NAMALWA (cell line): ENCODE measurements at places on chromosomes 11 and 22.
A peak's percentile ranks its signal among the peaks of the same experiment; 100 is the strongest.

DNA sequence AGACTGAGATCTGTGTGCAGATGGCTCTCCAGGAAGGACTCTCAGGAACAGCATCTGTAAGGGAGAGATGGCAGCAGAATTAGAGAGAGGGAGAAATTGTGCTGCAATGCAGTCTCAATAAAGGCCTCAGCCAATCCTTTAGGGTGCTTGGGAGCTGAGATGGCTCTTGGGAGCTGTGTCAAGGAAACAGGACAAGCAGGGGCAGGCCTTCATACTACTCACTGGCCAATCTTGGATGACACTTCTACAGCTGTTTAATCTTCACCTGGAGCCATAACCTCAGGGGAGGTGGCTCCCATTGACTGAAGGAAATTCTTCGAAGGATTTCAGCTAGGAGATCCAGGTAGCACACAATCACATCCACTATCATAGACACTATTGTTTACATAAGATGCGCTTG lies 10.0 kb downstream of the OR5B21 start:
- DNase-seq: no peak

- no peak for DNase-seq
Observed at GRCh38 chr11:128465946-128466705, 121.2 kb downstream of the ETS1 start.

GRCh38 chr11:58845386-58845785 lies 882 bp upstream of the GLYATL2 start:
- no peak for DNase-seq

DNA sequence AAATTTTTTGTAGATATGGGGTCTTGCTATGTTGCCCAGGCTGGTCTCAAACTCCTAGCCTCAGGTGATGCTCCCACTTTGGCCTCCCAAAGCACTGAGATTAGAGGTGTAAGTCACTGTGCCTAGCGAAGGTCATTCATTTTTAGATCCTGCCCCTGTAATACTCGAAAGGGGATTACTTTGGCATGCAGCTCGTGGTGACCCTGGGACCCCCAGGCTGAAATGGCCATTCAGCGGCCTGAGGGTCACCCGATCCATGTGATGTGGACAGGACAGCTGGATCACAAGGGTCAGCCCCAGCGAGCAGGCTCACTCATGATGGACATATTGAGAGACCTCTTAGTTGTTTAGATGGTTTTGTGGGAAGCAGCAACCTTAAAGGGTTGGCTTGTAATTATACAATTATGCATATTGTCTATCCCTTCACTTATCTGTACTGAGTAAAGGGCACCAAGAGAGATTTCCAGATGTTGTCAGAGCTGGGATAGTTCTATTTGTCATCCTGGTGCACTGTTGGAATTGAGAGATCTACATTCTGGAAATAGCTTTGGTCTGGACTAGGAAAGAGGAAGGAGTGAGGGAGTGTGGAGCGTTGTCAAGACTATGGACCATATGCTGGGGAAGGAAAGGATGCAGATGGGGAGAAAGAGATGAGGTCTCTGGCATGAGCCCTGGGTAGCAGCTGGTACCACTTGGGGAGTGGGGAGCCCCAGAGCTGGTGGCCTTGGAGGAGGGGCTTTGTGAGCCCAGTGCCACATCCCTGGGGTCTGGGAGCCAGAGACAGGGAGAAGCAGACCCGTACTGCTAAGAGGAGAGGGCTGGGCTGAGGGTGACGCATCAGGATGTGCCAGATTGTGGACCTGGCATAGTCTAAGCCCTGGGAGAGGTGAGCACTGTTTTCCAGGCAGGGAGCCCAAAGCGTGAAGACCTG lies 15.5 kb downstream of the RHBDD3 start:
- DNase-seq: no peak

DNA sequence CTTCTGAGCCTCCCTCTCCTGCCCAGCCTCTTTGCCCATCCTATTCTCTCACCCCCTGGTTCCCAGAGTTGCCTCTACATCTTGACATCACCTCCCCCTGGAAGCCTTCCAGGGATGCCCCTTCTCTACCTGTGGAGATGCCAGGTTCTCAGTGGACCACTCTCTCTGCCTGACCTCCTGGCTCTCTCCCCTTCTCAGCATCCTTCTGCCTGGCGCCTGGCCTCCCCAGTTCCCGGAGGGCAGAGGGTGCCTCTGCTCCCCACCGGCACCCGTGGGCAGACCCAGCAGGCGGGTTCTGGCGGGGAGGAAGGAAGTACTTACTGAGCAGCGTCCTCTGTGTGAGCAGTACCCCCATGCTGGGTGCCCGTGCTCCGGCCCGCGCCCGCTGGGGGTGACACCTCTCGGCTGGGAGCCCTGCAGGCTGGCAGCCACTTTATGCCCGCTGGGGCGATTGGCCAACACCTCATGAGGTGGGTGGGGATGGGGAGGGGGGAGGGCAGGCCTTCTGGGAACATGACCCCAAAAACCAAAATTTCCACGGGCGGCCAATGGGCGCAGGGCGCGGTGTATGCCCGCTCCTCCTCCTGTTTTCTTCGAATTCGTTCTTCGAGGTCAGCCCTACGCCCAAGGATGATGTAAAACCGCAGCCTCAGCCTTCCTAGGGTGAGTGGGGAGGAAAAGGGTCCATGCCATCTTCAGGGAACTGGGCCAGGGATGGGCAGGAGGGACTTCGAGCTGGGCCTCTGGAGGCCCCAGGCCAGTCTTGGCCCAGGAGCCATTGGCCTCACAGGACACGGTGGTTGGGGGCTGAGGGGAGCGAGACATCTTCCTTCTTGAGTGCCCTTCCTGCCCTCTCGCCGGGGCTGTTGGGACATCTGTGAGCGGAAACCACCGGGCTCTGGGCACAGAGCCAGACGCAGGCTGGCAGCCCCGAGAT lies at the start of gene OSM:
OSM (minus strand) TSS at position 407 of the 937 bp plus-strand sequence; CDS start at position 355, 52 bp downstream.
- peak; percentile 62 for DNase-seq

GRCh38 chr11:77171885-77172665 lies 44.0 kb downstream of the MYO7A start:
- no peak for DNase-seq

- DNase-seq: no peak
Observed at GRCh38 chr11:131499199-131499598, 128.8 kb downstream of the NTM start.

- DNase-seq: no peak
Observed at GRCh38 chr22:50485221-50486131, 1.2 kb upstream of the MIOX start.

DNA sequence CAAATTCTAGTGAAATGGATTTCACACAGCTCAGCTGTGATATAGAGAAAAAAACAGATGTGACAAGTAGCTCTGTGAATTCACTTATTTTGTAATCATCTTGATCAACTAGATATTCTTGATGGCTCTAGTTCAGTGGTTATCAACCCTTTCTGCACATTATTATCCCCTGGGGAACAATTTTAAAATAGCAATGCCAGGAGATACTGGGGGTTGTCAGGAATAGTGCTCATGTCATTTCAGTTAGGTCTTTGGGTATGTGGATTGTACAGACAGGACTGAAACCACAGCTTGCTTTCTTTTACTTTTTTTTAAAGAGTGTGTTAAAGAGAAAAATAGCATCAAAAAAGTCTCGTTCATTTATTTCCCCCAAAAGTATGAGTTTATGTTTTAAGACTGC lies 269.0 kb upstream of the PDGFD start:
- no peak for DNase-seq

DNA sequence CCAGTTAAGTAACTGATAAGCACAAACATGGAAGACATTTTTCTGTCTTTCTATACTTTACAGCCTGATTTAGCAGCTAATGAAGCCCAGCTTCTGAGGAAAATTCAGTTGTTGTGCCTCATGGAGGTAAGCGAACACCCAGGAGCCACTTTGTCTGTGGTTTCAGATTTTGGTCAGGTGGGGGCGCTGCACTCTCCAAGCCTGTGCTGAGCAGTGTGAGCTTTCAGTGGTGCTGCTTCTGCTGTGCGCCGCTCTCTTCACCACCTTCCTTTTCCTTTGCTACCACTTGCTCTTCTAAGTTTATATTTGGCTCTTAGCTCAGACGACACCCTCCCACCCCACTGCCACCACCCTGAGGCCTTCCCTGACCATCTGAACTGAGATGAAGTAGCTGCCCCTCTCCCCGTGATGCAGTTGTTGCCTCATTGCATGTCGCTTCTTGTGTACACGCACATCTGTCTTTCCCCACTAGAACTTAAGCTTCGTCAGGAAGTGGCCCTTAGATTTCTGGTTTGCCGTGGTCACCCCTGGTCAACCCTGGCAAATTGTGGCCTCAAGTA lies 14.0 kb downstream of the PSMD13 start:
- peak; percentile 82 for DNase-seq

DNA sequence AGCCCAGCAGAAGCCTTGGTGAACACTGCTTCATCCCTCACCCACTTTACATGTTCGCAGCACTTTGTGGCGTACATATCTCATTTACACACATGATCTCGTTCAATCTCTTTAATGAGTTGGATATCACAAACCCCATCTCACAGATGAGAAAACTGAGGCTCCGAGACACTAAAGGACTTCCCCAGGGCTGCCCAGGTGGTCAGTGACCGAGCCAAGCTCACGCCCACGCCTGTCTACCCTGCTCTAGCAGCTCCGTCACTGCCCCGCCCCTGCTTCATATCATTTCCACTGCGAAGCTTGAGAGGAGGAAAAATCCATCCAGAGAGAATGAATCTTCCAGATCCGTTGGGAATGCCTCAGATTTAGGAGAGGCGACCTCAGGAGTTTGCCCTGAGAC lies 11.8 kb upstream of the DSCAML1 start:
- DNase-seq: no peak

DNA sequence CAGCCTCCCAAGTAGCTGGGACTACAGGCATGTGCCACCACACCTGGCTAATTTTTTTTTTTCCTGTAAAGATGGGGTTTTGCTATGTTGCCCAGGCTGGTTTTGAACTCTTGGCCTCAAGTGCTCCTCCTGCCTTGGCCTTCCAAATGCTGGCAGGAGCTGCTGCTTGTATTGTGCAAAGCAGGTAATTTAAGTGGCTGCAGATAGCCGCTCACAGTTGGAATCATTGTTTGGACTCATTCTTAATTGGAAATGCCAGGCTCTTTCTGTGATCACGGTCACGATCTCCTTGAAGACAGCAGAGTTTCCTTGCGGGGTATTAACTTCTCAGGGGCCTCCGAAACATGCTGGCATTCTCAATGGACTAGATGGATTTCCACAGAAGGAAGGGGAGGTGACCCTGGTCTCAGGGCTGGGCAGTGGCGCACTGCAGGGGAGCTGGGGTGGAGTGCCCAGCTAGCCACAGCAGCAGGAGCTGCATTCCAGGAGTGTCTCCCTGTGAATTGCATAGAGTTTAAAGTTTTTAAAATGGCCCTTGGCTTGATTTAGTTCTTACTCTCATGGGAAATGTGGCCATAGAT lies 136.1 kb downstream of the MORC2 start:
- no peak for DNase-seq

GRCh38 chr11:124745270-124745834 lies 5.6 kb downstream of the NRGN start:
- no peak for DNase-seq

- DNase-seq: no peak
Observed at GRCh38 chr11:124916370-124916710, 2.7 kb upstream of the HEPN1 start.

DNA sequence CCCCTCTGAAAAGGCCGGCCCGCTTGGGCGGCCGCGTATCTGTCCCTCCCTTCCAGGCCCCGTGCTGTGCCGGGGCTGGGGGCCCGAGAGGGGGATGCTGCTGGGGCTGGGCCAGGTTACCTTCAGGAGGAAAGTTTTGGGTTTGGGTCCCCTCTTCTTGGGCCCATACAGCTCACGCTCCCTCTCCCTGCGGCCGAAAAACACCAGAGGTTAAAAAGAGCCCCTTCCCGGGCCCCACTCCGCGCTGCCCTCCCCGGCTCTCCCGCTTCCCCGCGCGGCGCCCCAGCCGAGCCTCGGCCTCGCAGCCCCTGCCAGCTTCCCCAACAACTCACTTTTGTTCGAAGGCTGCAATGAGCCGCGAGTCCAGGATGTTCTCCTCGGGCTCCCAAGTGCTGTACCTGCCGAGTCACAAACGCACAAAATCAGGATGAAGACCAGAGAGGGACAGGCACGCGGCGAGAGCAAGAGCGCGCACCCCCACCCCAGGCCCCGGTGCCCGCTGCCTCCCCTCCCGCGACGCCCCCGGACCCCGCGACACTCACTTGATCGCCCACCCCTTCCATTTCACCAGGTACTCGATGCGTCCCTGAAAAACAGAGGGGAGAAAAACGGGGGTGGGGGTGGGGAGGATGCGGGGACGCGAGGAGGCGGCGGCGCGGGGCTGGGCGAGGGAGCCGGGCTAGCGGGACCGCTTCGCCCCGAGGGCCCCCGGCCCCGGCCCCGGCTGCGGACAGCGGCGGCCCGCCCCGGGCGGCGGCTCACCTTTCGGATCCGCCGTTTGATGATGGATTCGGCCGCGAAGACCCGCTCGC lies 450 bp downstream of the CBX6 start:
- peak; percentile 46 for DNase-seq

- DNase-seq: no peak
Observed at GRCh38 chr11:23974051-23974450, 522.8 kb upstream of the LUZP2 start.

DNA sequence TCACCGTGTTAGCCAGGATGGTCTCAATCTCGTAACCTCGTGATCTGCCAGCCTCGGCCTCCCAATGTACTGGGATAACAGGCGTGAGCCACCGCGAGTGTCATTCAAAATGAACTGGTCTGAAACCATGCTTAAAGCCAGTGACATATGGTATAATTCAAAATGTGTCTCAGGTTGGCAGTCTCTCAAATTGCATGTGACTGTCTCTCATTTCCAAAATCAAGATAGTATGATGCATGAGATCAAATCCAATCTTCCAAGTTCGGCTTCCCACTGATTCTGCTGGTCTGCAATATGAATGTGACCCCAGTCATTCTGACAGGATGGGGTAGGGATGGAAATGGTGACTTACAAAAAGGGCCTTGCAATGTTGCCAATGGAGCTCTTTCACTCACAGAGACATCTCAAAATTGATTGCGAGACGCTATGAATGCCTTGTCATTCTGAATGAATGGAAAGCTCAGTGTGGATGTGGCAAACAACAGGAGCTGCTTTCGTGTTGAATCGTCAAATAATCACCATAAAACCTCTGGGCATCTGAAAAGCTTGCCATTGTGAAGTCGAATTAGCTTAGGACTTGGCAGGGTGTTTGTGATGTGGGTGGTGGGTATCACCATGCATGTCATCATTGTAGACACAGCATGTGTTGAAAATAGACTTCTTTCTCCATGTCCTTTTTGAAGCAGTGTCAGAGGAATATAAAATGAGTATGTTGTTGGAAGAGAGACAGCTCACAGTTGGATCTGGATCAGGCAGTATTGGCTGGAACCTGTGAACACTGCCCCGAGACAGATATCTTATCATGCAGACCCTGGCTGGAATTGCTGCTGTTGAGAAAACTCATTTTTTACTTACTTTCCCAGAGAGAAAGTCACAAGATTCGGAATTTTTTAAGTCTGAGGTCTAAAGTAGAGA lies 12.2 kb downstream of the SLN start:
- DNase-seq: no peak

DNA sequence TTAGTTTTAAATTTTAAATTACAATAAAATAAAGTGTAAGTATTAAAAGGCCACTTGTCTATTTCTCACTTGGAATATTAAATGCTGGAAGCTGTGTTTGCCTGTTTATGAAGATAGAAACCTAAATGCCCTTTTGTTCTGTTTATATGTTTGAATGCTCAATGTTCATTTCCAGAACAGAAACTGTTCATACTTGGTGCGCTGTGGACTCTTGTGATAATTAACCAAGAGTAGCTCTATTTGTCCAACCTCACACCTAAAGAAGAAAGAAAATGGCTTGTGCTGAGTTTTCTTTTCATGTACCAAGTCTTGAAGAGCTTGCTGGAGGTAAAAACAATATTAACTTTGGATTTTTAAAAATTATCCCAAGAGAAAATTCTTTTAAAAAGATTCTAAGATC lies 5.7 kb downstream of the C11orf54 start:
- DNase-seq: no peak
